ENCODE measurements at places on chromosomes 7 and 10.

- no peak for DNase-seq
Measured at GRCh38 chr10:126434235-126434634, 46.0 kb upstream of the ADAM12 start.

DNA sequence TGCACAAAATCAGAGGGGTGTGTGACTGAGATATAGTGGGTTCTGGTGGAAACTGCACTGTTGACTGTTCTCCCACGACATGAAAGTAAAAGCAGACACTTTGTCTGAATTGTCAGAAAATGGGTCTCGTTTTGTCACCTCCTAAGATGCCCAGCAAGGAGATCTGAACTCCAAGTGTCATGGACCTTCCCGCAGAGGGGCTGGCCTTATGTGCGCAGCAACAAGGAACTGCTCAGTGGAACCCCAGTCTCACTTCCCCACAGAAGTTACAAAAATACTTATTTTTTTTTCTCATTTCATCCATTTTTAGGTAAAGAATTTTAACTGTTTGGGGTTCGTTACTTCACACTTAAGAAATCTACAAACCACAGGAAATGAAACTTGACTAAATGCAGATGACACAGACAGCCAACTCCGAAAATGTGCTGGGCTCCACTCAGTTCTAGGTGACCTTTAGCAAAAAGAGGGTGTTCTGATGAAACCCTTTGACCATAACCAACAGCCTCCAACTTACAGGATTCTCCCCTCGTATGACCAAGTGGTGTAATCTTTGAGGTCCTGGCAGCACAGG lies 115.0 kb downstream of the FAM107B start:
- DNase-seq, result no peak

DNA sequence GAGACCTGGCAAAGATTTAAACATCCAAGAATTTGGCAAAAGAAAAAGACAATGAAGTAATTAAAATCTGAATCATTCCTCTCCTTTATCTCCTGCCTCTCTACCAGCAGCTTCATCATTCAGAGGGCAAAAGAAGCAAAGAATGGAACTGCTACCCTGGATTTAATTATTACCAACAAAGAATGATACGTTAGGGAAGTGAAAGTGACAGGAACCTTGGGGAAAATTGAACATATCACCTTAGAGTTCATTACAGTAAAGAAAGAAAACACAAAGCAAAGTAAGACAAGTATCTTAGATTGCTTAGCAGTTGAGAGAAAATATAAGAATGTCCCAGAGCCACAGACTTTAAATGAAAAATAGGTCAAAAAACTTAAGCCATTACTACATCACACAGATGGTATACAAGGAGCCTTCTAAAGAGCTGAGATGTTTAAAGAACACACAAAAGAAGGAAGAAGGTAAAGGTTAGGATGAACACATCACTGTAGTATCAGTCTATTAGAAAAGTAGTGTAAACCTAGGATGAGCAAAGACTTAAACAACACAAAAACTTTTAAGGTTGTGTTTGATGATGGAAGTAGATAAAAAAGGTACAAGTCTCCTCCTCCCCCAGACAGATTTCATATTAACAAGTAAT lies 17.5 kb downstream of the CTNNA3 start:
- no peak for DNase-seq

DNA sequence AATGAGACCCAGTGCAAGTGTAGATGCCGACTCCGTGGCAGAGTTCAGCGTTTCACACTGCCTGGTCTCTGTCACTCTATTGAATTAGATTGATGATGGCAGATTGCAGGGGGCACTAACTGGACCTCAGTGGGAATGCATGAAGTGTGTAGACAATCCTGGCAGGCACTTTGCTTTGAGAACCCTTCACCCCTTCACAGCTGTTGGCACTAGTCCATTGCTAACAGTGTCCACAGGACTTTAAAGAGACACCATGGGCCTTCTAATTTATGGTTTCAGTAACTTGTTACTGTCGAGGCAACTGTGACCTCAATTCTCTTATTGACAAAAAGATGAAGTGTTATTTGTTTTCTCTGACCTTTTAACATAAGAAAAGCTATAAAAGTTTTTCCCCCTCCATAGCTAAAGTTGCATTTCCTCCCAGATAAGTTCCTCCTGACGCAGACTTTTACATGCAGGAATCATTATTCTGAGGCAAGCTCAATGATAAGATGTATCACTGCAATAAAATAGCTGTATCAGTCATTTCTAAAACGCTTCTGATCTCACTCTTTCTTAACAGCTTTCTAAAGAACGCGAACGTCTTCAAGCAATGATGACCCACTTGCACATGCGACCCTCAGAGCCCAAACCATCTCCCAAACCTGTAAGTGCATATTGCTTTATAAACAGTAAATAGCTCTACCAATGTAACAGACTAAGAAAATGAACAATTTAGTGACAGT lies 238.9 kb downstream of the FOXP2 start:
- no peak for DNase-seq

GRCh38 chr7:41006306-41006995 lies 696.4 kb downstream of the INHBA start:
- DNase-seq, result no peak
